ENCODE measurements at places on chromosomes 4 and X. TPM values are rescaled to one million over a fixed set of nuclear protein-coding genes. Genes with fewer than 3 reads are reported as not detected.

DNA sequence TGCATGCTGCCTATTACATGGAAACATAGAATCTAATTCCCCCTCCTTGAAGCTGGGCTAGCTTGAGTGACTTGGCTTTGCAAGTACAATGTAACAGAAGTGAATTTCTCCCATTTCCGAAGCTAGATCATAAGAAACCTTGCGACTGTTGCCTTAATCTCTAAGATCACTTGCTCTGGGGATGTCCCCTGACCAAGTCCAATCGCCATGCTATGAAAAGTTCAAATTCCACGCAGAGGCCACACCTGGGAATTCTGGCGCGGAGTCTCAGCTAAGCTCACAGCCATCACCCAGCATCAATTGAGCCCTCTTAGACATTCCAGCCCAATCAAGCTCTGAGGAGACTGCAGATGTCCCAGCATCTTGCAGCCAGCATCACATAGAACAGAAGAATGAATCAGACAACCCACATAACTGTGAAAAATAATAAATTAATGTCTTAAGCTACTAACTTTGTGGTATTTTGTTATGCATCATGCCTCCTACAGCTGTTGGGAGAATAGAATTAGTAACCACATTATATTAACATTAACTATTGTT lies 27.0 kb downstream of the GPM6A start:
- H3K36me3 ChIP-seq, result no peaks in the 10 kb centered on the region
- no peaks in the 10 kb centered on the region for H3K27me3 ChIP-seq
- H3K4me1 ChIP-seq, result no peaks in the 10 kb centered on the region
- no peak overlapping the region for H3K4me3 ChIP-seq
- DNase-seq, result no peak

GRCh38 chr4:103098756-103099440 lies 736 bp downstream of the BDH2 start:
- no peaks in the 10 kb centered on the region for H3K36me3 ChIP-seq
- no peaks in the 10 kb centered on the region for H3K27me3 ChIP-seq
- no peak for DNase-seq
- H3K4me1 ChIP-seq, result peaks cover 9% of the 10 kb centered on the region

DNA sequence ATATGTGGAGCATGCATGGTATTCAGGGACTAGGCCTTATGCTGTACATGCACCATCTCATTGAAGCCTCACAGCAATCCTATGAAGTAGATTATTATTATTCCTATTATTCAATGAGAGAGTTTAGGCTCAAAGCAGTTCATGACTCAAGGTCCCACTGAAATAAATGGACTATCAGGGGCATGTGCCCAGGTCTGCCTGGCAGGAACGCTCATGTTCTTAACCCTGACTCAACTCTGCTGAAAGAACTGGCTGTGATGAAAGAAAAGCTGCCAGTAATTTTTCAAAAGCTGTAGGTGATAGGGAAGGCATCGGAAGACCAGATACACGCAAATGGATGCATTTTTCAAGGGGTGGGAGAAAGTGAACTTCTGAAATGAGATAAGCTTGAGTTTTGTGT lies 243.4 kb downstream of the PTTG2 start:
- H3K27me3 ChIP-seq, result no peaks in the 10 kb centered on the region
- H3K27ac ChIP-seq, result no peak overlapping the region
- no peaks in the 10 kb centered on the region for H3K36me3 ChIP-seq

DNA sequence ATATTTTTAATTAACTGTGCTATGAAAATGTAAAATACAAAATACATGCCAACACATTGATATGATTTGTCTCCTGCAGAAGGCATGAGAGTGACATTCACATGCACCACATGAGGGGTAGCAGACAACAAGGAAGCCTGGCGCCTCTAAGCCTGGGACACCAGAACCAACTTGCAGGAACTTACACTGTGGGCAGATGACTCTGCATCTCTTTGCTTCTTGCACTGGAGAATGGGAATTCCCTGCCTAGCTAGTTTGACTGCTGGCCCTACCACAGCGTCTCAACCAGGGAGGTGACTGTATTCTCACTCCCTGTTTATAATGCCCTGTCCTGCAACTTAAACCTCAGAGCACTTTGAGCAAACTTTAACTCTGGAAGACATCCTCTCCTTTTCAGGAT lies 40.5 kb downstream of the PAGE2 start:
- no peak overlapping the region for H3K4me3 ChIP-seq
- peaks cover 3% of the 10 kb centered on the region for H3K27me3 ChIP-seq
- no peaks in the 10 kb centered on the region for H3K36me3 ChIP-seq
- no peak for DNase-seq
- H3K4me1 ChIP-seq, result no peaks in the 10 kb centered on the region

The INTU gene
- total RNA-seq, result 1.1 TPM

The SLC10A4 gene
- not detected for total RNA-seq

DNA sequence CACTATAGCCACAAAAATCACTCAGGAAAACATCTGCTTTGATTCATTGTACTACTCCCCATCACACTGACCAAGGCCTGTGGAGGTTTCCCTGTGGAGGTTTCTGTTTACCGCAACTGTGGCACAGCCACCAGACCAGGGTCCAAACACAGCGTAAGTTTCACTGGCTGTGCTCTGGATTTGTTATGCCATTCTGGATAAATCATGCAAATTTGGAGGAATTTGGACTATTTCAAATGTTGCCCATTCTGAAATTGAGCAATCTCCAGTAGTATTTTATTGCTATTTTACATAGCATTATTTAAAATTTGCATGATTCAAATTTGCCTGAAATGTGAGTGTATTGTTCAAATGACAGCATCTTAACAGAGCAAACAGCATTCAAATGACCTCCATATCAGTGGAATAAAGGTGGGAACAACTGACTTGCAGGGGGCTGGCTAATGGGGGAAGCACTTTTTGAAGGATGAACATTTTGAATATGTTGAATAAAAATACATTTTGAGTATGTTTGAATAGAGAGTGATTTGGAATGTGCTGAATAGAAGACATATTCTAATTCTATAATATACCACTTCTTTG lies 66.1 kb upstream of the ACSL1 start:
- H3K4me3 ChIP-seq, result no peak overlapping the region
- no peaks in the 10 kb centered on the region for H3K36me3 ChIP-seq
- H3K27me3 ChIP-seq, result no peaks in the 10 kb centered on the region
- H3K4me1 ChIP-seq, result peaks cover 11% of the 10 kb centered on the region
